Kidney epithelial cell (primary cell): ENCODE measurements at places on chromosomes 13 and 19. TPM values are rescaled to one million over a fixed set of nuclear protein-coding genes. Genes with fewer than 3 reads are reported as not detected.

Gene IZUMO2
- total RNA-seq, result not detected in 2 replicates

Gene UBE2L5
- total RNA-seq, result not detected in 2 replicates

Gene ZNF587
- 15.8 and 19.3 TPM in 2 replicates for total RNA-seq

Gene GRK1
- not detected in 2 replicates for total RNA-seq

Gene MAP2K7
- 15.0 and 19.7 TPM in 2 replicates for total RNA-seq

Gene GPATCH1
- 4.2 and 6.7 TPM in 2 replicates for total RNA-seq

Gene RETN
- 1.7 TPM in 1 of 2 replicates, not detected in the other for total RNA-seq

Gene PRTN3
- not detected in 2 replicates for total RNA-seq

Gene PROSER3
- 6.1 and 13.0 TPM in 2 replicates for total RNA-seq

Gene C5AR2
- not detected in 2 replicates for total RNA-seq

Gene ZNF793
- total RNA-seq, result 3.4 and 7.7 TPM in 2 replicates

Gene CPB2
- total RNA-seq, result not detected in 2 replicates

Gene SLITRK6
- total RNA-seq, result not detected in 2 replicates

Gene LRP3
- total RNA-seq, result 42.8 and 54.8 TPM in 2 replicates

Gene SPTBN4
- 0.96 and 2.4 TPM in 2 replicates for total RNA-seq

Gene SLC6A16
- 0.17 and 0.75 TPM in 2 replicates for total RNA-seq

Gene NCAN
- total RNA-seq, result 0.17 TPM in 1 of 2 replicates, not detected in the other
